ENCODE measurements at places on chromosomes 5 and 9. TPM values are rescaled to one million over a fixed set of nuclear protein-coding genes. Genes with fewer than 3 reads are reported as not detected.
A peak's percentile ranks its signal among the peaks of the same experiment; 100 is the strongest.

The NLN gene
- total RNA-seq, result 42.5 TPM

The GRHPR gene
- total RNA-seq, result 64.6 TPM

- no peak for DNase-seq
Observed at GRCh38 chr5:2187687-2188086, 305.0 kb upstream of the IRX4 start.

DNA sequence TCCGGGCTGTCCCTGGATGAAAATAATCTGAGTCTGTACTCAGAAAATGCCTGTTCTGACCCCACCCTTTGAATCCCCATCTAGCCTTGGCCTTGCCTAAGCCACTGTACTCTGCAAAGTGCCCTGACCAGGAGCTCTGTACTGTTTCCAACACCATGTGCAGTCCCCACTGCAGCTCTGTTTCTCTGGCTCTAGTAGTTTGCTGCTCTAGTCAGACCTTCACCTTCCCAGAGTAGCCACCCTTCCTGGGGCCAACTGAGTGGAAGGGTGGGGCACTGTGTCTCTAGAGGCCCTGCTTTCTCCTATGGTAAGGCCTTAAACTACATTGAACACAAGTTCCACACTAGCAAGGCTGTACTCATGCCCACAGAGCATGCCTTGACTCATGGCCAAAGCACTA, 31.9 kb downstream of the P4HA2 start:
- DNase-seq, result no peak

DNA sequence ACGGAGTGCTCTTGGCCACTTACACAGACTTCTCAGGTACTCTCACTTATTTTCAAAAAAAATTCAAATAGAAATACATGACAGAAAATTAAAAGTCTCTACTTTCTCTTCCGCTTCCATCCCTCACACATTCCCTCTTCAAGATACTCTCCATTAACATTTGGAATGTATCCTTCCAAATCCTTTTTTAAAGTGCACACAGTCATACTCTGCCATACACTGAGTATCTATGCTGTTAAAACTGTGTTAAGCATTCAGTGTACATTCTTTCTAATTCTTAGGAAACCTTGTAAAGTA, 15.5 kb downstream of the GOLPH3 start:
- DNase-seq, result no peak

The GTF2H2C gene
- 42.1 TPM for total RNA-seq

GRCh38 chr5:103889500-103890209, 327.1 kb upstream of the NUDT12 start:
- DNase-seq, result no peak

GRCh38 chr5:138536215-138536614, 6.8 kb downstream of the ETF1 start:
- no peak for DNase-seq

The UNC13B gene
- 1.9 TPM for total RNA-seq

DNA sequence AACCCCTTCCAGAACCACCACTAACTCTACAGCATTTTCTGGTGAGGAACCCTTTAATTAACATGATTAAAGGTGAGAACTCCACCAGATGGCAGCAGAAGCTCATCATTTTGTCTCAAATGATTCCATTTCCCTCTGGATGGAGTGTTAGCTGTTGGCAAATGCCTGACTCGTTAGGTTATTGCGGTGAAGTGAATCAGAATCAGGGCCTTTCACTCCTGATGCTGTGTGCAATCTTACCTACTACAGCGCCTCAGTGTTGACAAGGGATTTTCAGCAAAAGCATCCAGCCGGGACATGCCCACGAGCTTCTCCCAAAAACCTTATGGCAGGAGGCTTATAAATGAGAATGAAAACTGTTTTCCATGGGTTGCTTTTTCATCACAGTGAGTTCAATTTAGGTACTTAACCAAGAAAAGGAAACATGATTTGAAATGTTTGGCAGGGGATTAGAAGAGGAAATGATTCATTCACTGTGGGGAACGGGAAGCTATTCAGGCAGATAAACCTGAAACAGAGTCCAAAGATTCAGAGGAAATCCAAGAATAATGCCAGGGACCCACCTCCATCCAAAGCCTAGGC, 48.0 kb upstream of the CAST start:
- peak; percentile 59 for DNase-seq

- DNase-seq, result no peak
Observed at GRCh38 chr5:81787474-81788242, 36.8 kb upstream of the SSBP2 start.

DNA sequence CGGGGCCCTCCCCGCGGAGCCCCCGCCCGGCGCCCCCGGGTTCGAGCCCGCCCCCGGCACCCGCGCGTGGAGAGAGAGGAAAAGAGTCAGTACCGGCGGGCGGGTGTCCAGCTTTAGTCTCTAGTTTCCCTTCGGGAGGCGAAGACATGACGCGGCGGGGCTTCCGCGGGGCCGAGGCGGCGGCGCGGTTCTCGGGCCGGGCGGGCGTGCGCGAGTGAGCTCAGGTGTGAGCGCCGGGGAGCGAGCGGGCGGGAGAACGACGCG, 181 bp downstream of the DAP start:
- DNase-seq, result no peak

The POLK gene
- 30.6 TPM for total RNA-seq

DNA sequence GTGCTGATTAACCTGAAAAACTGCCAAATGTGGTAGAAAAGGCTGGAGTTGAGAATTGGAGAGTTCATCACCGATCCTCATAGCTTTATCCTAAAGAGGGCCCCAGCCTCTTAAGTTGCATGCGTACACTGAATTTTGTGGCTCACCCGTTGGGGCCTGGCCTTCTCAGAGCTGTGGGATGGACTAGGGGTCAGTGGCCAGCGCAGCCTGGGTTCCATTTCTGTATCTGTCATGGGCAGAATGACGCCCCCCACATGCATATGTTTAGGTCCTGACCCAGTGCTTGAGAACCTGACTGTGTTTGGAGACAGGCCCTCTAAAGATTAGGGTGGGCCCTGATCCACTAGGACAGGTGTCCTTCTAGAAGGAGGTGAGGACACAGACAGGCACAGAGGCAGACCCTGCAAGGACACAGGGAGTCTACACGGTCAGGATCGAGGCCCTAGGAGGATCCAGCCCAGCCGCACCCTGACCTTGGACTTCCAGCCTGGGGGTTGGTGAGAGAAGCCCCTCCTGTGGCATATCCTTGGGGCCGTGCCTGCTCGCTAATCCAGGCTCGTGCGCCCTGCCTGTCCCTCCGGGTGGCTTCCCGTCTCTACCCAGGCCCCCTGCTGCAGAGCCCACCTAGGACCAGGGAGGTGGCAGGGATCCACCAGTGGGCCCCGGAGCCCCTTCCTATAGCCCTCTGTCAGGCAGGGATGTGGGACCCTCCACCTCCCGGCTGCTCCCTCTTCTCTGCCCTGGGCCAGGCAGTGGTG, 32.2 kb downstream of the NDUFS6 start:
- DNase-seq, result no peak

- DNase-seq, result no peak
Observed at GRCh38 chr5:52870448-52870847, 82.7 kb downstream of the ITGA1 start.

- no peak for DNase-seq
Observed at GRCh38 chr5:2997179-2997578, 245.7 kb upstream of the IRX2 start.
